ENCODE measurements at places on chromosomes 12 and 14.

GRCh38 chr14:56057071-56057741, 61.0 kb upstream of the PELI2 start:
- DNase-seq: no peak

GRCh38 chr12:114340231-114340630, 65.7 kb downstream of the TBX5 start:
- no peak for DNase-seq

DNA sequence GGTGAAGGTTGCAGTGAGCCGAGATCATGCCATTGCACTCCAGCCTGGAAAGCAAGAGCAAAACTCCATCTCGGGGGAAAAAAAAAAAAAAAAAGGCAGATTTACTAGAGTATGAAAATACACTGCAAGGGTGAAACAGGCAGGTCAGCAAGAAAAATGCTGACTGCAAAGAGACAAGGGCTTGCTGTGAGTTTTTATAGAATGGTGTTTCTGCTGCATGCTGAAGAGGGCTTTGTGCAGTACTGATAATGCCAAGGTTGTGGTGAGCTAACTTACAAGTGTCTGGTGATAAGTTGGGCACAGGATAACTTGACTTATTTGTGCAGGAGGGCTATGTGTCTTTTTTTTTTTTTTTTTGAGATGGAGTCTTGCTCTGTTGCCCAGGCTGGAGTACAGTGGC, 25.9 kb upstream of the SRP54 start:
- no peak for DNase-seq

DNA sequence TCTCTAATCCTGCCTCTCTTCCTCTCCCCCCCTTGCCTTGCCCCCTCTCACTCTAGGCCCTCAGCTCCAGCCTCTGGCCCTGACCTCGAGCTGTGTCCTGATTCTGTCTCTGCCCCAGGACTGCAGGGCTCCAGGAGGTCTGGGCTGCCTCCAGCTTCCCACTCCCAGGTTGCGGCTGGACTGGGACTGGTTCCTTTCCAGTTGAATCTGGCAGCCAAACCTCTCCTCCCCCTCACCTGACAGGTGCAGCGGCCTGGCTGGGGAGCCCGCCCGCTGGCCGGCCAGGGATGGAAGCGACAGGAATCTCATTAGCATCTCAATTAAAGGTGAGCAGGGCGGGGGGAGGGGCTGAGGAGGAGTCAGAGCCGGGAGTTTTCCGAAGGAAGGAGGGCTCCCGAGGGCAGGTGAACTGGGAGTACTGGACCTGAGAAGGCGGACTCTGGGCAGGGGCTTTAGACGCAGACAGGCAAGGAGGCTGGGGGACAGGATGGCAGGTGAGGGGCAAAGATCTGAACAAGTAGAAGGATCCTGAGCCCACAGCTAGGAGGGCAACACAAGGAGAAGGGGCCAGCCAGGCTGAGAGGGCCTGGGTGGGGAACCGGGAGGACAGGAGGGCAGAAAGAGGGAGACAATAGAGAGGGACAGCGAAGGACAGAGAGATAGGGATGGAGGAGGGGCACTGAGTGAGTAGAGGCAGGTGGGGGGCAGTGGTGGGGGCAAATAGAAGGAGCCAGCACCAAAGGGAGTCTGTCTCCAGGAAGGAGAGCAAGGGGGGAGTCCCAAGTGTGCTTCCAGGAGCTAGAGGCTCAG, at the start of gene SCNN1A:
TSS of gene SCNN1A (minus strand) at position 295 of the 810 bp plus-strand sequence. CDS start 780 bp downstream, outside the sequence.
- DNase-seq: no peak

GRCh38 chr14:49418789-49419188, 167.4 kb downstream of the RPS29 start:
- no peak for DNase-seq

DNA sequence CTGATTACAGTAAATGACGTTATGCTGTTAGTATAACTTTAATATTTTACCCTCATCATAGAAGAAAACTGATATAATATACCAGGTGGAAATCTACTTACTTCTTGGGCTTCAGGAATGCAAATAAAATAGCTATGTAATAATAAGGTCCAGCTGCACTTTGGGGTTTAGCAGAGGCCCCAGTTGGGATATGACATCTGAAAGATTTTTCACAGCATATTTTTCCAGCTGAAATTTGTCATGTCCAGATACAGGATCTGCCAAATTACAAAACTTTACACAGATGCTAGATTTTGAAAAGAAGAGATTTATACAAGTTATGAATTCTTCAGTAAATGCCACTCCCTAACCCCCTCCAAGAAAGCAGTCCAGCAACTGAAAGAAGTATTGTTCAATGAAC, 29.2 kb upstream of the DCN start:
- DNase-seq: no peak

- no peak for DNase-seq
Measured at GRCh38 chr14:89572596-89573398, 155.8 kb upstream of the FOXN3 start.

DNA sequence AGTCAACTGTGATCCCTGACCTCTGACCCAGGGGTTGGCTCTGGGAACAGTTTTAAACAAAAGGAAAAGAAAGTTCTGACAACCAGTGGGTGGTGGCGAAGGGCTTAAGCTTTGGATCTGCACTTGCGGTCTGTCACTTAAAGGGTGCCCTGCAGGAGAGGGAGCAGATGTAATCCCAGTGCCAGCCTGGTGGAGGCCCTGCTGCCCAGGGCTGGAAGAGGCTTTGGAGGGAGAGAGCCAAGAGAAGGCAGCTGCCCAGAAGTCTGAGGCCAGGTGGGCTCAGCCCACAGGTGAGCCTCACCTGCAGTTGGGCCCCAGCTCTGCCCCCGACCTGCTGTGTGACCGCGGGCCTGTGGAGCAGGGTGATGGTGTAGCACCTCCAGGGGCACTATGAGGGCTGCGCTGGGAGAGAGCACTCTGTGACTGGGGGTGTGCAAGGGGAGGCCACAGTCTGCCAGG, 19.1 kb downstream of the SH2B3 start:
- no peak for DNase-seq

- DNase-seq: no peak
Measured at GRCh38 chr12:106223485-106224354, 24.1 kb downstream of the CKAP4 start.

DNA sequence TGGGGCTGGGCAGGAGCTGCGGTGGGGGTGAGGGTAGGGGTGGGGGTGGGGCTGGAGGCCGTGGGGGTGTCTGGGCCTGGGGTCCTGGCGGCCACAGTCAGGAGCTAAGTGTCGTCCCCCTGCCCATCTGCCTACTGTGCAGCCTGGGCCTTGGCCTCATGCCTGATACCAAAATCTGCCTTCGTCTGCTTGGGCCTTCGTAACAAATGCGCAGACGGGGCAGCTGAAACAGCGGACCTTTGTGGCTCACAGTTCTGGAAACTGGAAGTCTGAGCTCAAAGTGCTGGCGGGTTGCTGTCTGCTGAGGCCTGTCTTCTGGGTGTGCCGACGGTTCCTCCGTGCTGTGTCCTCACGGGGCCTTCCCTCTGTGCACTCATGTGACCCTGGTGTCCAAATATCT, 61.7 kb downstream of the KIF26A start:
- DNase-seq: no peak

DNA sequence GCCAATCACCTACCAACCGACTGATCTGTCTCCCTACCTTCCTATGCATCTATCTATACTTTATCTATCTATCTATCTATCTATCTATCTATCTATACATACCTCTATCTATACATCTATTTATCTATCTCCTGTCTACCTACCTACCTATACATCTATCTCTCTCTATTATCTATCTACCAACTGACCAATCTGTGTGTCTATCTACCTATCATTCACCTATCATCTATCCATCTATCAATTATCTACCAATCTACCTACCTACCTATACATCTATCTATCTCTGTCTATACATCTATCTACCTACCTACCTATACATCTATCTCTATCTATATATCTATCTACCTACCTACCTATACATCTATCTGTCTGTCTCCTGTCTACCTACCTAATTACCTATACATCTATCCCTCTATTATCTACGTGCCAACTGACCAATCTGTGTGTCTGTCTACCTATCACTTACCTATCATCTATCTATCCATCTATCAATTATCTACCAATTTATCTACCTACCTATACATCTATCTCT, 3.5 kb downstream of the DNAH10 start:
- no peak for DNase-seq

- DNase-seq: no peak
Measured at GRCh38 chr12:49231878-49232655, 32.8 kb upstream of the TUBA1C start.

- DNase-seq: no peak
Measured at GRCh38 chr12:2794191-2794735, 507 bp upstream of the FKBP4 start.

DNA sequence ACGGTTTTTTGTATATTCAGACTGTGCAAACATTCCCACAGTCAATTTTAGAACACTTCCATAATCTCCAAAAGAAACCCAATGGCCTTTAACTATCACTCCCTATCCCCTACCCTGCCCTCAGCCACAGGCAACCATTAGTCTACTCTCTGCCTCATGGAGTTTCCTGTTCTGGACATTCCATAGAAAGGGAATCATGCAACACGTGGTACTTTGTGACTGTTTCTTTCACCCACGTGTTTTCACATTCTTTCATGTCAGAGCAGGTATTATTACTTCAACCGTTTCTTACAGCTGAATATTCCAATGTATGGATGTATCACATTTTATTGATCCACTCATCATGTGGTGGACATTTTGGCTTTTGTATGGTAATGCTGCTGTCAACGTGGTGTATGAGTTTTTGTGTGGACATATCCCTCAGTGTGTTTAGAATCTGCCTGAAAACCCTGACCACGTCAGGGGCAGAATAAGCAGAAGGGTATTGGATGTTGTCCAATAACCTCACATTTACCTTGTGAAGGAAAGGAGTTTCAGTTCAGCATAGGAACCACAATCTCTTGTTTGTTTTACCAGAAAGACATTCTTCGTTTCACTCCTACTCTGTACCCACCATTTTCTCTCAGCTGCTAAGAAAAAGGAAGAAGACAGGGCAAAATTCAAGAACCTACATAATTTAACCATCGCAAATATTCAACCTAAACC, 107.5 kb upstream of the DYRK2 start:
- DNase-seq: no peak

- no peak for DNase-seq
Measured at GRCh38 chr14:81385419-81385818, 14.7 kb downstream of the STON2 start.

- DNase-seq: no peak
Measured at GRCh38 chr14:64663174-64663573, 41.0 kb upstream of the PLEKHG3 start.

- no peak for DNase-seq
Measured at GRCh38 chr14:68808696-68809480, 16.0 kb upstream of the ZFP36L1 start.

DNA sequence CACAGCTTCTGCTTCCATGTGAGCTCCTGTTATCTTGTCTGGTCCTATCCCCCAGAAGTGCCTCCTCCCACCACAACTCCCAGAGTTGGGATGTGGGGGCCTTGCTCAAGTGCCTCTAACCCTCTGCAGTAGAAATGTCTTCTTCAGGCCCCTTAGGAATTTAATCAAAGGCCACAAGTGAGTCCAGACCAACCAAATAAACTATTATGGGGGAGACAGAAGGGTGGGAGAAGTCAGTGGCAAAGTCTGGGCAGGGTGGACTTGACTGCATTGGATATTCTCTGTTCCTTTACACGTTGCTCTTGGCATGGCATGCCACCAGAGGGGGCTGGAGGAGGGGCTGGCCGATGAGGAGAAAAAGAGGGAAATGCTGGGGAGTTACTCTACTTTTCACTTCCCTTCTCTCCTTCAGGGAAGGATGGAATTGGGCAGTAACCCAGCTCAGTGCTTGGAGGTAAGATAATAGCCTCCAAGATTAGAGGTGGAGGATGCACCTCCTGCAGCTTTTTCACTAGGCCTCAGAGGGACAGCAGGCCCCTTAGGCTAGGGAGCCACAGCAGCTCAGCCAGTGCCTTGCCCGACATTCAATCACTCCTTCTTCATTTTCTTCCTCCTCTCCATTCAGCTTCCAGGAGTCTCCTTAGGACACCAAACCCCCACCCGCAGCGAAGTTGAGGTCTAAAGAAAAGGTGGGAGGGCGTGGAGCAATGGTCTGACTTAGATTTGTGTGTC, 1.2 kb upstream of the AP1G2 start:
- no peak for DNase-seq

DNA sequence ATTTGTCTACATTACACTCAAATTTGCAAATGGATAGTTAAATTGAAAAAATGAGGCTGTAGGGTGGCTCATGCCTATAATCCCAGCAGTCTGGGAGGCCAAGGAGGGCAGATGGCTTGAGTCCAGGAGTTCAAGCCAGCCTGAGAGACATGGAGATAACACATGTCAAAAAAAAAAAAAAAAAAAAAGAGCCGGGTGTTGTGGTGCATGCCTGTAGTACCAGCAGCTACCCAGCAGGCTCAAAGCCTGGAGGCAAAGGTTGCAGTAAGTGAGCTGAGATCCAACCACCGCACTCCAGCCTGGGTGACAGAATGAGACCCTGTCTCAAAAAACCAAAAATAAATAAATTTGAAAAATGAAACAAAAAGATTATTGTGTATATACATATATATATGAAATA, 119.9 kb upstream of the MGAT4C start:
- no peak for DNase-seq

- DNase-seq: no peak
Measured at GRCh38 chr12:32110417-32110816, 3.8 kb downstream of the BICD1 start.

DNA sequence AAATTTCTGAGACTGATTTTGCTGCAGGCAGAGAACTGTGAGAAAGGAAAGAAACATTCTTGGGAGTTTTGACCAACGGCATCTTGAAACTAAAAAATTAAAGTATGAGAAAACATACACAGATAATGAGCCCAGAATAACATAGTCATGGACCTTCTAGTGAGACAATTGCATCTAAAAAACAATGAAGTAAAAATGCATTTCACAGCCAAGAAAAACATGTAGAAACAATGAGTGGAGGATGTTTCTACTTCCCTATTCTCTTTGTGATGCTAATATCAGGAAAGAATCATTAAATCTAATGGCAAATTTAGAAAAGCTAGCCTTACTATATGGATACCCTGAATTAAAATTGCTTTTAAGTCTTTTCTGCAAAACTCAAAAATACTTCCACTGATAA, 12.2 kb upstream of the PLEKHG7 start:
- no peak for DNase-seq

DNA sequence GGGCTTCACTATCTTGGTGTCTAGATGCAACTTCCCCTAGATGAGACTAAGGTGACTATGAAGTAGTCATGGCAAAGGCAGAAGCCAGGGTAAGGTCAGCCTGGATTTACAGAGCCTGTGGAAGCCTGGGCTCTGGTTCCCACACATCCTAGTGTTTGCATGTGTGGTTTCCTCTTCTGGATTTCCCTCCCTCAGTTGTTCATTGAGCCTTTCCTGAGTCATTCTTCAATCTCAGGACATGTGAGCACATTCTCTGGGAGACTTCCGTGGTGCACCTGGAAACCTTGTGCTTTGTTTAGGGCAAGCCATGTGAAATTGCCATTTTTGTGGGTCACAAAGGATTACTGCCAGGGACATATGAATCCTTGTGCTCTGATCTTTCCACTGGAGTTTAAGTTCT, 236.6 kb downstream of the C12orf75 start:
- no peak for DNase-seq

GRCh38 chr12:88726806-88727720, 146.8 kb upstream of the KITLG start:
- DNase-seq: no peak

DNA sequence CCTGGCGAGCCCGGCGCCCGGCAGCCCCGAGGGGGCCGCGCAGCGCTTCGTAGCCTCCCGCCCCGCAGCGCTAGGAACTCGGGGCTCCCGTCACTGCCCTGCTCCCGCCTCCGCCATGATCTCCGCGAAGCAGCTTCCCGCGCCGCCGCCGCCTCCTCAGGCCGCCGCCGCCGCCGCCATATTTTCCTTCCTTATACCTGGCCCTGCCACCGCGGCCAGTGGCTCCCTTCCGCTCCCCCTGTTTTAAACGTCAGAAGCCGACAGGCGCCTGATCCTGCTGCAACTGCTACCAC, 286 bp downstream of the PPP4R3A start:
- DNase-seq: no peak

- no peak for DNase-seq
Measured at GRCh38 chr14:104262515-104263514, 124.4 kb downstream of the KIF26A start.
